ENCODE measurements at places on chromosomes 6 and 20.
A peak's percentile ranks its signal among the peaks of the same experiment; 100 is the strongest.

DNA sequence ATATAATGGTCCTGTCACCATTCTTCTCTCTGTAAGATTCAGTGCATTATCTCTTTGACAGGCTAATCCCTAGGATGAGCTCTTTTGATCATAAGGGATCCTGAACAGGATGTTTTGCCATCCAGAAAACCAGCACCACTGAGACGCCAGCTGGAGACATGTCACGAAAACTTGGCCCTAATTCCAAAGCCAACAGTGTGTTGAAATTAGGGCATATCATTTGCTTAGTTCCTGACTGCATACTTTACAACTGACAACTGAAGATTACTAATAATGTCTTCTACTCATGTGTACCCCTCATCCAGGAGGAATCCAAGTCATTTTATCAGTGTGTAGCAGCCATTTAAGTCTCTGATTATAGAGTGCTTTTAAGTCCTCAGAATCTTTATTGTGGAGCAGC, 243.6 kb downstream of the KCNQ5 start:
- peak; percentile 76 for DNase-seq

DNA sequence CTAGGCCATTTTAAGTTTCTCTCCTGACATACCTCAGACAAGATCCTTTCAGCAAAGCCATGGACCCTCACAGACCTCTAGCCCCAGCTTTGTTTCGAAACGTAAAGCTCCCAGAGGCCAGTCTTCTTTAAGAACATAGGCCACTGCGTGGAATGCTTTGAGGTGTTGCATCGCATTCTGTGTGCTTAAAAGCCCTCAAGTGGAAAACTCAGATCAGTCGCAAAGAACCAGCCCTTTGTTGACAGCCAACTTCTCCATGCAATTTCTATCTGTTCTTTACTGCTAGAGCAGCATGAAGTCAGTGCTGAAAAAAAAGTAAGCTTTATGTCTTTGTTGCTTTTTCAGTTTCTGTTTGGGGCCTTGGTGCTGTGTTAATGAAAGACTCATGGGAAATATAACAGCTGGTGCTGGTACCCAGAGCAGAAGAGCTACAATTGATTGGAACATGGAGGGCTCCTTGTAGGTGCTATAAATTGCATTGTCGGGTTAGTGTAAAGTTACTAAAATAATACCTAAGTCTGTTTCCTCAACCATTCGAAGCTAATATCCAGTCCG, 142.6 kb downstream of the MAP3K7 start:
- DNase-seq = no peak

DNA sequence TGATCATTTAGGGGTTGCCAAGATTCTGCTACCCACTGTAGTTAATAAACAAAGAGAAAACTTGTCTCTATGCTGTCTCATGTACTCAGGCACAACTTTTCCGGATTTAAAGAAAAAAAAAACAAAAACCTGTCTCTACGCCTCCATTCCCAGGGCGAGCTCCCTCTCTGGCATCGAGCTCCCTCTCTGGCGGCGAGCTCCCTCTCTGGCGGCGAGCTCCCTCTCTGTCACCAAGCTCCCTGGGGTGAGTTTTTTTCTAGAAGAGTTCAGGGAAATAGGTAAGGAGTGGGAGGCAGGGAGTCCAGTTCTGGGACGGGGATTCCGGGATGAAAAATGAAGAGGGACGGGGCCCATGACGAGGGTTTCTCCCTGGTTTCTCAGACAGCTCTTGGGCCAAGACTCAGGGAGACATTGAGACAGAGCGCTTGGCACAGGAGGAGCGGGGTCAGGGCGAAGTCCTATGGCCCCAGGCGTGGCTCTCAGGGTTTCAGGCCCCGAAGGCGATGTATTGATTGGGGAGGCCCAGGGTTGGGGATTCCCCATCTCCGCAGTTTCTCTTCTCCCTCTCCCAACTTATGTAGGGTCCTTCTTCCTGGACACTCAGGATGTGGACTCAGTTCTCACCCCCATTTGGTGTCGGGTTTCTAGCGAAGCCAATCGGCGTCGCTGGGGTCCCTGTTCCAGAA, 16.5 kb upstream of the HLA-A start:
- no peak for DNase-seq

- DNase-seq = no peak
Measured at GRCh38 chr6:17494177-17494576, 100.8 kb downstream of the CAP2 start.

DNA sequence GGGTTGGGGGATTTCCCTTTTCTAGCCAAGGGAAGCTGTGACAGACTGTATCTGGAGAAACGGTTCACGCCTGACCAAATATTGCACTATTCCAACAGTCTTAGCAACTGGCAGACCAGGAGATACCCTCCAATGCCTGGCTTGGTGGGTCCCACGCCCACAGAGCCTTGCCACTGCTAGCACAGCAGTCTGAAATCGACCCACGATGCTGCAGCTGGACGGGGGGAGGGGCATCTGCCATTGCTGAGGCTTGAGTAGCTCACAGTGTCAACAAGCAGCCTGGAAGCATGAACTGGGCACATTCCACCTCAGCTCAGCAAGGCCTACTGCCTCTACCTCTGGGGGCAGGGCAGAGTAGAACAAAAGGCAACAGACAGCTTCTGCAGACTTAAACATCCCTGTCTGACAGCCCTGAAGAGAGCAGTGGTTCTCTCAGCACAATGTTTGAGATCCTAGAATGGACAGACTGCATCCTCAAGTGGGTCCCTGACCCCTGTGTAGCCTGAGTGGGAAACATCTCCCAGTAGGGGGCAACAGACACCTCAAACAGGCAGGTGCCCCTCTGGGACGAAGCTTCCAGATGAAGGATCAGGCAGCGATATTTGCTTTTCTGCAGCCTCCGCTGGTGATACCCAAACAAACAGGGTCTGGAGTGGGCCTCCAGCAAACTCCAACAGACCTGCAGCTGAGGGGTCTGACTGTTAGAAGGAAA, 89.9 kb upstream of the ECI2 start:
- DNase-seq = no peak

DNA sequence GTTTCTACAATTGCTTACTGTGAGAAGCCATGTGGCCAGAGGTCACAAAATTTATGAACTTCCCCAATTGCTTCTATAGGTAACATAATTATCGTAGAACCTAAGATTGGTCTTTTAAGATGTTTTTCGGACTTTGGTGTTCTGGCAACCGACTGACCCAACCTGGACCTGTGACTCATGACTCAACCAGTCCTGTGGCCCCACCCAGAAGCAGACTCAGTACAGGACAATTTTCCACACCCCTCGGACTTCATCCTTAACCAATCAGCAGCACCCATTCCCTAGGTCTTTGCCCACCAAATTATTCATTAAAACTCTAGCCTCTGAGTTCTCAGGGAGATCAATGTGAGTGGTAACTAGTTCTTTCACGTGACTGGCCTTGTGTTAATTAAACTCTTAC, 26.4 kb upstream of the AKAP12 start:
- no peak for DNase-seq

- DNase-seq = no peak
Measured at GRCh38 chr6:52545406-52546119, 31.3 kb downstream of the TRAM2 start.

- DNase-seq = no peak
Measured at GRCh38 chr6:37433657-37434271, 743 bp downstream of the CMTR1 start.

GRCh38 chr6:79574630-79575225, 37.5 kb upstream of the LCA5 start:
- peak; percentile 75 for DNase-seq

GRCh38 chr20:15895560-15896084, 677.6 kb downstream of the KIF16B start:
- no peak for DNase-seq

DNA sequence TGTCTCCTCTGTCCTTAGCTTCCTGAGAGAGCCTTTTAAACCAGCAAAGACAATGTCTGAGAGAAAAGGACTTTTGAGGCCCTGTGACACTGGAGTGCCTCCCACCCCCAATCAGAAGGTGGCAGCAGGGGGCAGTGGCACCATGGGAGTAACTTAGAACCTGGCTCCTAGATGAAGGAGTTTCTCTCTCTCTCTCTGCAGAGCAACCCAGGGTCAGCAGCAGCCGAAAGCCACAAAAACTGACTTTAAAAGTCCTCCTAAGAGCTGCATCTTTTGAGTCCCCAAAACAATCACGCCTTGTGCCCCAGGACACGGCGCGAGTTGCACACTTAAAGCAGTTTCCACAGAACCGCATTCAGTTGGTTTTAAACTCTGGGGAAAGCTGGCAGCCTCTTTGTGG, 5.3 kb upstream of the TCP11 start:
- no peak for DNase-seq

DNA sequence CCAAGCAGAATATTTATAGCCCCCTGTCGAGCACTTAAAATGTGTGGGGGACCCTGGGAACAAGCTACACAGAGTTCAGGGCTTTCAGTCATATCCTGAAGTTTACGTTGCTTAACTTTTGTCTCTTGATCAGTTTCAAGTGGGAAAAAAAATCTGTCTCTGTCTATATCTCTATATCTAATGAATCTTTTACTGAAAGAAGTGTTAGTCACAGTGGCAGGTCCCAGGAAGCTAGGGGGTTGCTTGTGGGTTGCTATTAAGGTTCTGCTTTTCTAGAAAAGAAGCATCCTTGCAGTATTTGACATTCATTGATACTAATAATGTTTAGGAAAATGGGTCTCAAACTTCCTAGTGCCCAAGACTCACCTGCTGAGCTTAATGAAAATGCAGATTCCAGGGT, 76.7 kb upstream of the CLDN20 start:
- no peak for DNase-seq

DNA sequence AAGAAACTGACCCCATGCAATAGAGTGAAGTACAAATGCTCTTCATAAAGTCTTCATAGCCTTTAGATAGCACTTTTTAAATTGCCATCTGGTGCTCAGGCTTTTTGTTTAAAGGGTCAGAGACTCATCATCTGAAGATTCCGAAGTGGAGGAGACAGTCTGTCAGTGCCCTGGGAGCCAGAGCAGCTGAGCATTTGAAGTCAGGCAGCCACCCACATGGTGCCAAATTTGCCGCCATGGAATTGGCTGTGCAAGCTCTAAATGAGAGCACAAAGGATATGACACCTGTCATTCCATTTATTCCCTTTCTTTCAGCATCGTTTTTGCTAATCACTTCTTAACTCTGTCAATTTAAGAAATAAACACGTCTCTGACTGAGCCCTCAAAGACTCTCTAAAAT, 32.8 kb upstream of the CEP162 start:
- no peak for DNase-seq

GRCh38 chr20:51335329-51335841, 207.1 kb downstream of the NFATC2 start:
- DNase-seq = peak; percentile 99

DNA sequence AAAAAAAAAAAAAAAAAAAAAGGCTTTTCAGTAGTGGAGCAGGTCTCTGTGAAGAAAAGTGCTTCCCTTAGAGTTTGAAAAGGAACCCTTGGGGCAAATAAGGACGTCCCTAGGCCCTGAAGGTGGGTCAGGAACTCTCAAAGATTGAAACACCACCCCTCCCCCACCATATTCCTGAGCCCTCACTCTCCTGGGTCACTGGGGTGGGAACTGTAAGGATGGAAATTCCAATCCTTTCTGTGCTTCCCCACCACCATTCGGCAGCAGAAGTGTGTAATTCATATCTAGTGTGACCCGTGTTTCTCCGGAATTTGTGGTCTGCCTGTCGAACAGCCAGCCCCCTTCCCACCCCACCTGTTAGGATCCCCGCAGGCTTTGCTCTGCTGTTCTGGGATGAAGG, 12.3 kb downstream of the CDYL start:
- no peak for DNase-seq

GRCh38 chr6:155215906-155216305, 47.9 kb upstream of the CLDN20 start:
- DNase-seq = no peak
